ENCODE measurements at places on chromosomes 11 and 22.

DNA sequence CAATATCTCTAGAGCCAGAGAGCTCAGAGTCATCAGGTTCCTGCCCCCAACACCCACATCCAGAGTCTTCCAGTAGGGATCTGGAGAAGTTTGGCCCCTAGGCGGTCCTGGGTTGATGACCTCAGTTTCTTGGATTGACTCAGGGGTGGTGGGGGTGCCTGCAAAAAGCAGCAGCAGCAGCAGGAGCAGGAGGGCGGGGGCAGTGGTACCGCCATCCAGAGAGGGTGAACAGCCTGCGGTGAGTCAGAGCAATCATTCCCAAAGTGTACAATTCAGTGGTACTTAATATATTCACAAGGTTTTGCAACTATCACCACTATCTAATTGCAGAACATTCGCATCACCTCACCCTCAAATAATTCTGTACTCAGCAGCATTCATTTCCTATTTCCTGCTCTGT is 9.9 kb upstream of the SEC14L3 start:
- no peak for DNase-seq

GRCh38 chr22:45626198-45626651 is 45.4 kb upstream of the ATXN10 start:
- no peak for DNase-seq

- no peak for DNase-seq
Measured at GRCh38 chr11:121024989-121025388, 1.1 kb downstream of the TBCEL start.

DNA sequence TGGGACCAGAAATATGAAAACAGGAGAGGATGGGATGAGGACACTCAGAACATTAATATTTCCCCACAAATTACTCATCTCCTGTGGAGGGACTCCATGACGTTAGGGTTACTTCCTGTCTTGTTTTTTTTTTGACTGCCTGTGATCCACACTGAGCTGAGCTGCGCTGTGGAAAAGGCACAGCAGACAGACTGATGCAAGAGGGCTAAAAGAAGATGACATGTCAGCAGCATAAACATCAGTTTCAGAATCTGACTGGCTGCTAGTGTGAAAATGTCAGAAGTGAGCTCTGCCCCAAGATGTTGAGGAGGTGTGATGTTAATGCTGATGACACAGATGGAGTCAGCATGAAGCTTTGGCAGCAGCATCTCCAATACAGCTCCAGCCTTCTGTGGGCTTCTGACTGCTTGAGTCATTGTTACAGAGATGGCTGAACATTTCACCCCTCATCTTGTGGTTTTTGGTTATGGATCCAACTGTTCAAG is 286.8 kb downstream of the BLID start:
- DNase-seq = peak; percentile 96

GRCh38 chr11:62176766-62177165 is 13.2 kb upstream of the SCGB1D1 start:
- no peak for DNase-seq

DNA sequence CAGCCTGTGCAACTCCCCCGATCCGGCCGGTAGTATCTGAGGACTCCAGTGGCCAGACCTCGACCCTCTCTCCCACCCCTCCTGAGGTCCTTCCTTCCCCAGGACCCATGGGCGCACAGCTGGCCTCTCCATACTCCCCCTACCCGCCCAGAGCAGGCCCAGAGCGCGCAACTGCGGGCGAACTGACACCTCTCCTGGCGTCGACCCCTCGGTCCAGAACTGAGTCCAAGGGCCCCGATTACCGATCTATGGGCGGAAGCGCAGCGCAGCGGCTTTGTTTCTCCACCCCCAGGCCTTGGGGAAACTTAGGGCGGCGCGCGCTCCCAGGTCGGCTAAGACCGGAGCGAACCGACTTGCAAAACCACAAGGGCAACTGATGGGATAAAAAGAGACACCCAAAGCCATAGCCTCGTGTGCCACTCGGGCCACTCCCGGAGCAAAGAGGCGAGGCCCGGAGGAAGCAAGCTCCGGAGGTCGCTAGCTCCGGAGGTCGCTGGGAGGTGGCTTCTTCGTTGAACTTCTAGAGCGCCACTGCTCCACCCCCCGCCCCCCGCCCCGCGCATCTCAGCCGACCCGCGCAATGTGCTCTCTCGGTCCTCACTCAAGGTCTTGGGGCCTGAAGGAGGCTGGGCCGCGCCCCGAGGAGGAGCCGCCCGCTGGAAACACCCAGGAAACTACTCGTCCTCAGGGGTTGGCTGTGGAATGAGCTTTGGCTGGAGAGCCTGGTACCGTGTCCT is 9.8 kb upstream of the ALX4 start:
- DNase-seq = no peak

GRCh38 chr11:80343436-80343835 is 902.6 kb upstream of the TENM4 start:
- no peak for DNase-seq

DNA sequence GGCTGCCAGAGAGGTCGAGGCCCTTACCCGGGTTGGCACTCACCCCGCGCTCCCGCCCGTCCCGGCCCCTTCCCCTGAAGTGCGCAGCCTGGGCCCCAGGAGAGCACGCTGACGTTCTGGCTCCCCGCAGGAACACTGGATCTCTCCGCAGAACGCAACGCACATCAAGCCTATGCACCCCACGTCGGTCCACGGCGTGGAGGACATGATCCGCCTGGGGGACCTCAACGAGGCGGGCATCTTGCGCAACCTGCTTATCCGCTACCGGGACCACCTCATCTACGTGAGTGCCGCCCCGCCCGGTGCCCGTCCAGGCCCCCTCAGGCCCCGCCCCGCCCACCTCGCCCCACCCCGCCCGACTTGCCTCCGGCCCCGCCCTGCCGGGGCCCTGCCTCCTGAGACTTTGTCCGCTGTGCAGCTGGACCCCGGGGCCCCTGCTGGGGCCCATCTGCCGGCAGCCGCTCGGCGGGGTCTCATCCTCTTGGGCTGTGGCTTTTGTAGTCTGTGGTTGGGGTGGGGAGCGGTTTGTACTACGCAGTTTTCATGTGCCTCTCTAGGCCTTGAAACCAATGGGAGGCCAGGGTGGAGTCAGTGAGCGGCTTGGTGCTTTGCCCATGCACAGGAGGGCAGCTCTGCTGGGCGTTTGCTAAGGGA is 19.7 kb downstream of the MYO7A start:
- no peak for DNase-seq

GRCh38 chr11:9762531-9762930 is 98.7 kb downstream of the SWAP70 start:
- no peak for DNase-seq

DNA sequence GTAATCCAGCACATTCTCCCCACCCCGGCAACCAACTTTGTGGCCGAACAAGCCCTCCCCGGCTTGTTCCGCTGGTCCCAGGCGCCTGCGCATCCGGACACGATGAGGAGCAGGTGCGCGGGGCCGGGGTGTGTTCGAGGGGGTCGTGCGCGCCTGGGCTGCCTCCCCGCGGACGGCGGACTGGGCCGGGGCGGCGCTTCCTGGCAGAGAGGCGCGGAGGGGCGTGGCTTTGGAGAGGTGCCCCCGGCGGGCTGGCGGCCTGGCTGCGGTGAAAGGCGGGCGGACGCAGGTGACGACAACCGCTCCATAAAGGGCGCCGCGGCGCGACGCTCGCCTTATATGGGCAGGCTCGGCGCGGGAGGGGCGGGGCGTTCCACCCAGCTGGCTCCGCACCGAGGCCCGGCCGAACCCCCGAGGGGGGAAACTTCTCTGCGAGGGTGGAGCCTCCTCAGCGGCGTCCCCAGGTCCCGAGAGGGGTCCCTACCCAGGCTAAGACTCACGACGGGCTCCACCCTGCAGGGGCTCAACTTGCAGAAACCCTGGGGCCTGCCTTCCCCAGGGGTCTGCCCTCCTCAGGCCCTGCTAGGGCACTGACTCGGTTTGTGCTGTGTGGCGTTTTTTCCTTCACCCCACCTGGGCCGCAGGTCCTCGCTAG is 26.4 kb downstream of the TXN2 start:
- DNase-seq = peak; percentile 72

DNA sequence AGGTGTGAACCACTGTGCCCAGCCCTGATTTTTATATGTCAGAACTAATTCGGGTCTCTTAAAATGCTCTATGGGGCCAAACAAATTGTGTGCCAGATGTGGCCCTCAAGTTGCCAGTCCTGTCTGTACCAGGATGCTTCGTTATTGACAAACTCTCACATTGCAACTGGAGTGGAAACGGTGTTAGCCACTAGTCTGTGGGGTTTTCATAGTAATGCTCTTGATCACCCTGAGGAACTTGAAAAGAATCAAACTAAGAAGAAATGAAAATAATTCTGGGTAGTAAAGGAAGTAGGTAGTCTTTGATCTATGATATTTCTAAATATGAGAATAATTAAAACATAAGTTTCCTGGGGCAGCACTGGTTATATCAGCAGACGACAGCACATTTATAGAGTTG is 67.3 kb upstream of the ADSL start:
- DNase-seq = no peak

- DNase-seq = no peak
Measured at GRCh38 chr11:105297463-105297862, 157.9 kb upstream of the CARD18 start.

GRCh38 chr22:26785932-26786331 is 128.5 kb downstream of the MIAT start:
- no peak for DNase-seq

DNA sequence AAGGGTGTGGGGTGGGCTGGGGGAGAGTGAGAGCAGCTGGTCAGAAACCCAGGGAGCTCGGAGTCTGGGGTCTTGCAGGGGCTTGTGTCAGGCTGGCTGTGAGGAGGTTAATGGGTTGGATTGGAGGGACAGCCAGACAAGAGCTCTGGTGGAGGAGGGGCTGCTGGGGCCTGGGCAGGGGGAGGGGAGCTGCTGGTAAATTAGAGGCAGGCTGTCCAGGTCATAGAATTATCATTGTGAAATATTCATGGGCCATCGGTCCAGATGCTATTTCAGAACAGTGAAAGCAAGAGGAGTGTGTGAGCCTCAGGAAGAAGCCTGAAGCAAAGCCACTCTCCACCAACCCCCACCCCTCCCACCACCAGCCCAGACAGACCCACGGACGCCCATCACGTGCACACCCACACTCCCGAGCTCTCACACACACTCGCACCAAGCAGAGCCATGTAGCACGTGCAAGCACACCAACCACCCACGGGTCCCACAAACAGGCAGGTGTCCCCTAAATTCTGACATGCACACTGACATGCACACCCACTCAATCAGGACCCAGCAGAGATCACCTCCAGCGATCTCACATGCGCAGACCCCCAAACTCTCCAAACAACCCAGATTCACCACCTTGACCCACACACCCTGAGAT is 18.8 kb downstream of the RTN4RL2 start:
- DNase-seq = no peak

GRCh38 chr11:33636104-33636503 is 64.5 kb downstream of the C11orf91 start:
- DNase-seq = no peak

DNA sequence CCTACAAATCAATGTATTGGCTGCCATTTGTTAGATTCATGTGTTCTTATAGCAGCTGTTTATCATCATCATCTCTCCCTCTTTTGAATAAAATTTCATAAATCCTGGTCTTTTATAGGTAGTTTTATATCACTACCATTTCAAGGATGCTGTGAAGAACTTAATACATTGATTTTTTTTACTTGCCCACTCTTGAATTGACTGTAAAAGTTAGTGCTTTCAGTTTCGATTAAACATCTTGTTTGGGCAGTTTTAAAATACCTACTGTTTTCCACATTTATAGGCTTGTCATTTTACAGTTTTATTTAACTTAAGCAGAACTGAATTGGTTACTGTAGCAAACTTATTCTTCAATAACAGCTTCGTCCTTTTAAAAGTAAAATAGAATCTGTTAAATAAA is 59.5 kb downstream of the TTC17 start:
- no peak for DNase-seq

- DNase-seq = no peak
Measured at GRCh38 chr11:87136236-87136635, 98.5 kb downstream of the TMEM135 start.

DNA sequence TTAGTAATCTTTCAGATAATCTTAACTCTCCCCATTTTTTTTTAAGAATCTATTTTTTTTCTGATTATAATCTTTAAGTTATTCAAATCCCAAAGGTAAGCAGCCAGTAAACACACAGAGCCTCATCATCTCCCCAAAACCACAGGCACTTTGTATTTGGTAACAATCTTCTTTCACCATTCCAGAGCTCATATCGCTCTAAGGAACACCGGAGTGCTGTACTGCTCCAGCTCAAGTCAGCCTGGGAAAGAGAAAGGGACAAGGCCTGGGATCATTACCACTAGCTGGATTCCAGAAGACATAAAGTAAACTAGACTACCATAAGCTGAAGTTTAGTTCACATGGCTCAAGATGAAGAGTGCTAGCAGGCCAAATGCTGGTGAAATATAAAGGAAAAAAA is 73.0 kb upstream of the APOA1 start:
- DNase-seq = no peak

GRCh38 chr22:24160546-24160945 is 20.7 kb upstream of the SUSD2 start:
- no peak for DNase-seq

- DNase-seq = no peak
Measured at GRCh38 chr11:120208777-120209176, 2.1 kb upstream of the OAF start.

DNA sequence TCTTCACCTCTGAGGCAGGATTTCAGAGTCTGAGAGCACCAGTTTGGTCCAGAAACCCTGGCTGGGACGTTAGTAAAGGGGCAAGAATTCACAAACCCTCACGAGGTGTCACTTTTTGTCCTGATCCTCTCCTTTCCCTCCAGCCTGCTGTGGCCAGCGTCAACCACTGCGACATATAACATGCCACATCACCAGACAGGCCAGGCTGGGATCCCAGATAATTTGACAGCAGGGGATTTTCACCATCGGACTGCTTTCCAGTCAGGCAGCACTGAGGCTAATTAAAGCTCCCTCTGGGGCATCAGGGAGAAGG is 36.8 kb upstream of the RBFOX2 start:
- no peak for DNase-seq

All from AG04450 (cell line).